OCI-LY7 (cell line): ENCODE measurements at places on chromosomes 5 and 9. TPM values are rescaled to one million over a fixed set of nuclear protein-coding genes. Genes with fewer than 3 reads are reported as not detected.

Gene P4HA2
- 0.32 and 0.33 TPM in 2 replicates for total RNA-seq

DNA sequence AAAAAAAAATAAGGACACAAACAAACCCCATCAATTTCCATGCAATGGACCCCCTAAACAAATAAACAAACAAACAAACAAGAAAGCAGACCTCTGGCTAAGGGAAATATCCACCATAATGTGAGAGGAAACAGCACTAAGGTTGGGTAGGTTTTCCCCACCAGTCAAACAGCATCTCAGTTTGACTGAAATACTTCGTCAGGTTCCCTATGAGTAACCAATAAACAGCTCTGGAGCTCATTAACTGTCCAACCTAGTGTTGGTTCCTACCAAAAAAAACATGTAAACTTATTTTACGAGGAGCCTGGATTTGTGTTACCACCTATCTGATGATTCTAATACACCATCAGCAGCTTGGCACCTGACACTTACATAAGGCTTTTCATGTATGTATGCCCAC, 198.5 kb upstream of the TARS1 start:
- DNase-seq = no peak

- DNase-seq = no peak
Observed at GRCh38 chr9:87063871-87064270, 116.6 kb upstream of the GAS1 start.

GRCh38 chr9:134770972-134771971, 109.3 kb upstream of the FCN2 start:
- peak; percentile 62 for DNase-seq

DNA sequence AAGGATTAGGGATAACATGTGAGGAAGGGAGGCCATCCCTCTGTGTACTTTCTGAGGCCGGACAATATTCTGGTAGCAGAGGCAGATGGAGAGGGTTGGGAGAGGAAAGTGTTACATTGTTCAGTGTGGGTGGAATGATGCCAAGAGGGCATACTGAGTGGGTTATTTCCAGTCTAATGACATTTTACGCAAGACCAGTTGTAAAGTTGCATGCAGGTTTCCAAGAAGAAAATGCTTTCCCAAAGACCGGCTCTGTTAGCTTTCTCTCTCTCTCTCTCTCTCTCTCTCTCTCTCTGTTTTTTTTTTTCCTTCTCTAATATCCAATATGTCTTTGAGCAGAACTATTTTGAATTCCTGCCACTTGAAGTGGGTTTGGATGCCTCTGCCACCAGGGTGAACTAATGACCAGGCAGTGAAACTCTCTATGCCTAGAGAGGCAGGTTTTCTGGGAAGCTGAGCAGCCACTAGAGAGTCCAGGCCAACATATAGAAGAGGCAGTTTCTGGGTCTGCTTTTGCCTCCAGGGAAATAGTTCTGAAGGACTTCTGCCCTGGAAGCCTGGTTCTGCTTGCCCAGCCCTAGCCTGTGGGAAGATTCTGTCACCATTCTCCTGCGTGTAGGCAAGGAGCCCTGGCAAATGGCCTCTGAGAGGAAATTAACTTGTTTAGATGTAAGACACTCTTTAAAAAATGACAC, 24.4 kb upstream of the ZNF366 start:
- DNase-seq = no peak

DNA sequence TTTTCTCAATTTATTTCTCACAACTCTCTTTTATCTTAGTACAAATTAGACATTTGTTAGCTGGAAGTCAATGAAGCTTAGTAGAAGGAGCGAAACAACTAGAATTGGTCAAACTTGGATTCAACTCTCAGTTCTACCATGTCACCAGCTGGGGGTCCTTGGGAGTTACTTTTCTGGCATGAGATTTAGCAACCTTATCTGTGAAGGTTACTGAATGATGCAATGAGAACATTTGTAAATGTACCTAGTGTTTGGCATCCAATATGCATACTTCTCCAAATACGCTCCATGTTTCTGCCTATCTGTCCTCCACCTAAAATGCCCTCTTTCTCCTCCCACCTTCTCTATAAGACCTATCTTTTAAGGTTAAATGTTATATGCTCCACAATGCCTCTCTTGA, 6.3 kb downstream of the HNRNPA0 start:
- no peak for DNase-seq

Gene WNK2
- 176 and 194 TPM in 2 replicates for total RNA-seq

DNA sequence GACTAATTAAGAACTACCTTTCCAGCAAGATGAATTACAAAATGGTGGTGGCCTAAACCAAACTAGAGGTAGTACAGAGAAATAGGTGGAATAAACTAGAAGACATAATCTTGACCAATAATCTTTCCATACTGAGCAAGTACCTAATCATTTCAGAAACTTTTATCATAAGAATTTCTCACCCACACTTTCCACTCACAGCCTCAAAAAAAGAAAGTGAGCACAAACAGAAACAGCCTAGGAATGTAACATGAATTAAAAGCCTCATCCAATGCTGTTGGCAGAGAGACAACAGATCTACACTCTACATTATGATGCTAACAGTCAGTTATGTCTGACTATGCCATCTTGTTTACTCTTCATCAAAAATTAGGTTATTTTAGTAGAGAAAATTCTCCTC, 1.3 kb downstream of the RNF38 start:
- no peak for DNase-seq

DNA sequence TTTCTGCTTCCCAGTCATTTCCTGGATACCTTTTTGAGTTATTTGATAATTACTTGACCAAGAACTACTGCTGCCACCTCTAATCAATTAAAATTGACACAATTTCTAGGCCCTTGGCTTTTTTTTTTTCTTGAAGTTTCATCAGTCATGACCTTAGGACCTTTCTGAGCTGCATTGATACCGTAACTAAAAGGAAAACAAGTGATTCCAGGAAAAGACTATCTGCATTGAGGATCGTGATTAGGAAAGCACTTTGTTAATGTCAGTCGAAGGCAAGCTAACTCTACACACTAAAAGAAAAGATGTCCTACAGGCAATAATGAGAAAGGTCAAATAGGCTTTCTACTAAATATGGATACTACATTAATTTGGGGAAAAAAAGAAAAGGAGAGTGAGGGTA, 69.9 kb downstream of the ARSB start:
- DNase-seq = no peak

GRCh38 chr9:23775549-23775948, 50.5 kb downstream of the ELAVL2 start:
- no peak for DNase-seq

Gene GPR21
- 4.1 TPM in 1 of 2 replicates, not detected in the other for total RNA-seq

- no peak for DNase-seq
Observed at GRCh38 chr5:156031181-156031580, 295.8 kb upstream of the SGCD start.

Gene EHMT1
- total RNA-seq = 291 and 295 TPM in 2 replicates

GRCh38 chr9:78605041-78606000, 308.4 kb downstream of the PSAT1 start:
- DNase-seq = no peak

DNA sequence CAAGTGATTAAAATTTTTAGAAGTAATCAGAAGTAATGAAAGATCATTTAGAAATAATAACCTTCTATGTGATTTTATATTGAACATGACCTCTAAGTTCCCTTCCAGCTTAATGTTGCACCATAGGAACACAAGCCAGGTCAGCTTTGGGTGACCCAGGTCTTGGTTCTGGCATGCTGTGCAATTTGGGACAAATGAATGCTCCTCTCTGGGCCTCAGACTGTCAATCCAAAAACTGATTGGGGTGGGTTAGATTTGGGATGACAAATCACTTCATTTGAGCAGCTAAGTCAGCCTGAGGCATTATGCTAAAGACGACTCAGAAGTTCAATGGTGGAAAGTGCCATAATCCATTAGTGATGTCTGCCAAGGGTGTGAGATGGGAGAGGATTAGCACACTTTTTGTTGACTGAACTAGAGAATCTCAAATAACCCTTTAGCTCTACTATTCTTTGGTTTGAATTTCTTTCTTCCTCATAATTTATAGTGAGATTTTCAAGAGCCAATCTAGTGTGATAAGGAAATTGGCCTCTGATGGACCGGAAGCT, 60.7 kb upstream of the BOD1 start:
- no peak for DNase-seq

Gene NRG2
- total RNA-seq = not detected in 2 replicates

Gene PCDHB4
- total RNA-seq = not detected in 2 replicates

Gene TYRP1
- total RNA-seq = not detected in 2 replicates

- DNase-seq = no peak
Observed at GRCh38 chr9:5382479-5382878, 42.8 kb upstream of the RLN1 start.

DNA sequence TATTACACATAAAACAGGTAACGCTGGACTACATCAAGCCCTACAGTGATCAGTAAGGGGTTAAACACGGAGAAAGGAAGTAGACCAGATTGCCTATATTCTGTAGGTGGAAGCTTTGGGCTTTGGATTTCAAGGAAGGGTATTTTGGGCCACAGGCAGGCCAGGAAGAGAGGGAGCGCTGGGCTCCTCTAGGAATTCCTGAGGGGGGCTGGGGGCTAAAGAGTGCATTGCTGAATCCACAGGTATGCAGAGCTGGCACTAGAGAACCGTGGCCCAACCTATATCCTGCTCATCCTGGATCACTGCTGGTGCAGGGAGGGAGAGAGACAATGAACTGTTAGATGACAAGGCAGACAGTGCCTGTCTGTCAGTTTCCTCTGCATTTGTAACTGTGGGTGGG, 367.1 kb downstream of the CSNK1G3 start:
- no peak for DNase-seq

DNA sequence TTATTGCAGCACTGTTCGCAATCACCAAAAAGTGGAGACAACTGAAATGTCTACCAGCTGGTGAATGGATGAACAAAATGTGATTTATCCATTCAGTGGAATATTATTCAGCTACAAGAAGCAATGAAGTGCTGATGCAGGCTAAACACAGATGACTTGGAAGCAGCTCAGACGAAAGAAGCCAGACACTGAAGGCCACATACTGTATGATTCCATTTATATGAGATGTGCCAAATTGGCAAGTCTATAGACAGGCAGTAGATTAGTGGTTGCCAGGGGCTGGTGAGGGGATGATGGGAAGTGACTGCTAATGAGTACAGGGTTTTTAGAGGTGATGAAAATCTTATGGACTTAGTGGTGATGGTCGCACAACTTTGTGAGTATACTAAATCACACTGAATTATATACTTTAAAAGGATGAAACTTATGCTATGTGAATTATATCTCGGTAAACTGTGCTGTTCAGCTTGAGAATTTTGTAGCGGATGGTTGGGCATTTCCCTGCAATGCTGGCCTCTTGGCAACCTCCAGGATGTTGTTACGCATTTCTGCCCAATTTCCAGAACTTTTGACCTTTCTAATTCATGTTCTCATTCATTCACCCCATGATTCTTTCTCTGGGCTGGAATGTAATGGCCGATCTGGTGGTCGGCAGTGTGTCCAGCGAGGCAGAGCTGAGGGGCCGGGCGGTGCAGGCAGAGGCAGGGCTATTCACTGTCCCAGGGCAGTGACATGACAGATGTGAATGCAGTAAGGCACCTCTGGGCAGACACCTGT, 22.0 kb upstream of the WNK2 start:
- DNase-seq = no peak

- DNase-seq = no peak
Observed at GRCh38 chr5:137309290-137309689, 189.8 kb downstream of the SPOCK1 start.

Gene KCNV2
- total RNA-seq = not detected in 2 replicates

- DNase-seq = no peak
Observed at GRCh38 chr9:129482521-129483414, 138.1 kb downstream of the C9orf50 start.
